SHP77 treated with DMSO at 0.1 percent for 48 hours (cell line): ENCODE measurements at places on chromosomes 1 and 21.

- DNase-seq, result no peak
Observed at GRCh38 chr21:34734696-34735095, 65.9 kb downstream of the CLIC6 start.

- no peak for DNase-seq
Observed at GRCh38 chr1:12552111-12552888, 65.7 kb downstream of the DHRS3 start.

GRCh38 chr1:77831566-77831965 lies 52.1 kb downstream of the MIGA1 start:
- no peak for DNase-seq

GRCh38 chr1:108179018-108179417 lies 21.1 kb downstream of the SLC25A24 start:
- DNase-seq, result no peak

DNA sequence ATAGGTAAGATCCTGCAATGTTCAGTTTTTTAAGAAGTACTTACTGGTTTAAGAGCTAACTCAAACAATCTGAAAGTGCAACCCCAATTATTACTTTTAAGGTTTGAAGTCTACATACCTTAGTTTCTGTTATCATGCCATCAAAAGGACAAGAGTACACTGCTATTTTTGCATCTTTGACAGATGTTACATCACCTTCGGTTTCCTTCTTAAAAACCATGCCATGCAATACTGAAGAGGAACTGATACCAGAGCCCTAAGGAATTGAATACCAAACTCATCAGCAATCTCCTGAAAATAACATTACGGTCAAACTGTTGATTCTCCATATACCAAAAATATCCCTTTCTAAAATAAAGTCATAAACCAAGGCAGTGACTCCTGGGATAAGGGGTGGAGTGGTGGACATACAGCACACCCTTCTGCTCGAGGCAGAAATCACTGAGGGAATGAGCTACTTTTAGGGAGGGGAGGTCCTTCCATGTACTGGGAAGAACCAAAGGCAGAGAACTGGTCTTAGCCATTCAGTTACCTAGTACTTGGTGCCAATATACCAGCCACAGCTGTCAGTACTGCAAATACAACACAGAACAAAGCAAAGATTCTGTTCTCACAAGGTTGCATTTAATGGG lies 8.5 kb downstream of the CCT8 start:
- no peak for DNase-seq

GRCh38 chr1:21490774-21491487 lies 18.3 kb upstream of the ALPL start:
- DNase-seq, result no peak

GRCh38 chr1:5504364-5504740 lies 487.9 kb downstream of the NPHP4 start:
- DNase-seq, result peak; percentile 4

GRCh38 chr1:53599481-53599880 lies 139.5 kb downstream of the GLIS1 start:
- no peak for DNase-seq

DNA sequence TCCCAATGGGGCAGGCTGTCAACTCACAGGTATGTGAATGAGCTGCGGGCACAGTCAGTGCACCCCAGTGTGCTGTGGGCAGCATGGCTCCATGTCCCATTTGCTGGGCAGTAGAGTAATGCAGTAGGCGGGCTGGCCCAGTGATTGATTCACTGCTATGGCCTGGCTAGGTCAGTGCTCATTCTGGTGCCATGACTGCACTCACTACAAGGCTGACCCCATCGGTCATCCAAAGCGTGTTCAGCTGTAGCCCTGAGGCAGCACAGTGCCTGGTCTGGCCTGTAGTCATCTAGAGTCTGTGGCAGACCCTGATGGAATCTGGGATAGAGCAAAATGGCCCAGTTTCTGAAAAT lies 7.4 kb downstream of the HYI start:
- no peak for DNase-seq

- DNase-seq, result peak; percentile 10
Observed at GRCh38 chr1:226438007-226438406, 30.1 kb upstream of the PARP1 start.
